CD4-positive, alpha-beta T cell treated with Interleukin-4 for 4 hours (primary cell): ENCODE measurements at places on chromosomes 2 and 18.

DNA sequence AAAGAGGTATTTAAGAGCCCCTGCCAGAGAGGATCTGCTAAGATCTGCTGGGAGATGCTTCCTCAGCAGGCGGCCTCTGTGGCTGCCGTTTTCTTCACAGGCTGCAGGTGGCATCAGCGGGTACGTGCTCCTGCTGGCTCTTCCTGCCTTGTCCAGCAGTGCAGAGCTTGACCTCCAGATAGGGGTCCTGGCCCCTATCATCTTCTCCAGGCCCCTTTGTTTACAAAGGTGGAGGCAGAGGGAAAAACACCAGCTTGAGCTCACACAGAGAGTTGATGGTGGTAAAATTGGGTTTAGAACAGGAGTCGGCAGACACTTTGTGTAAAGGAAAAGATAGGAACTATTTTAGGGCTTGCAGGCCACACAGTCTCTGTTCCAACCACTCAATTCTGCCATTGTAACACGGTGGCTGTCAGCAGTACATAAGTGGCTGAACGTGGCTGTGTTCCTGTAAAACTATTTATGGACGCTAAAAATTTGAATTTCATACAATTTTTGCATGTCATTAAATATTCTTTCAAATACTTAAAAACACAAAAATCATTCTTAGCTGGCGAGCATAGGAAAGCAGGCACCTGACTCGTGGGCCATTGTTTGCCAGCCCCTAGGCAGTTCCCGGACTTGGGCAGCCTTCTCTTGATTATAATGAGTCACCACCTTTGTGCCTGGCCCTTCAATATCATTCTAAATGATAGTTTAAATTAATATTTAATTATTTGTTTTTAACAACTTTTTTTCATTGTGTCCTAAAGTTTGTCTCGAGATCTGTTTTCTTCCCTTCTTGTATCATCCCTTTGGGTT lies 98.2 kb upstream of the B3GNT7 start:
- DNase-seq: no peak

GRCh38 chr2:159902722-159903121 lies 104.7 kb upstream of the CD302 start:
- DNase-seq: no peak

GRCh38 chr2:174681099-174682006 lies 82.9 kb downstream of the CHRNA1 start:
- DNase-seq: no peak

- peak; percentile 40 for DNase-seq
These were observed 110.9 kb downstream of the FAM210A start for GRCh38 chr18:13615432-13615861.

GRCh38 chr2:227783404-227784138 lies 30.1 kb upstream of the CCL20 start:
- peak; percentile 44 for DNase-seq
